Osteoblast (primary cell): ENCODE measurements at places on chromosomes 7 and 10.

GRCh38 chr10:70337201-70337651 lies 45.2 kb downstream of the LRRC20 start:
- DNase-seq = no peak

DNA sequence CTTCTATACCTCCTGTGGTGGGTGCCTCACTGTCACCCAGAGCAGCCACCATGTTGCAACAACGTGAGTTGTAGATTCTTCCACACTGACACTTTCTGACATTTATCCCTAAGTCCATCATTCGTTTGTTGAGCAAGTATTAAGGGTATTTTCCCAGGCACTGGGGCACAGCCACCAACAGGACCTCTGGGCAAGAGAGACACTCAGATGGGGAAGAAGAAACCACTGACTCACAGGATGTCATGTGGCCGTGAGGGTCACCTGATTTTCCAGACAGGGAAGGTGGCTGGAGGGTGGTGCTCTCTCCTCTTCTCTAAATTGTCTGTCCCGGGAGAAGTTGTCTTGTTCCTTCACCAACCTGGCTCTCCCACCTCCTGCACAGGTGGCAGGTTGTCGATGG lies 51.7 kb upstream of the PPIF start:
- no peak for DNase-seq

GRCh38 chr10:6044751-6045313 lies 17.3 kb downstream of the IL2RA start:
- no peak for DNase-seq

DNA sequence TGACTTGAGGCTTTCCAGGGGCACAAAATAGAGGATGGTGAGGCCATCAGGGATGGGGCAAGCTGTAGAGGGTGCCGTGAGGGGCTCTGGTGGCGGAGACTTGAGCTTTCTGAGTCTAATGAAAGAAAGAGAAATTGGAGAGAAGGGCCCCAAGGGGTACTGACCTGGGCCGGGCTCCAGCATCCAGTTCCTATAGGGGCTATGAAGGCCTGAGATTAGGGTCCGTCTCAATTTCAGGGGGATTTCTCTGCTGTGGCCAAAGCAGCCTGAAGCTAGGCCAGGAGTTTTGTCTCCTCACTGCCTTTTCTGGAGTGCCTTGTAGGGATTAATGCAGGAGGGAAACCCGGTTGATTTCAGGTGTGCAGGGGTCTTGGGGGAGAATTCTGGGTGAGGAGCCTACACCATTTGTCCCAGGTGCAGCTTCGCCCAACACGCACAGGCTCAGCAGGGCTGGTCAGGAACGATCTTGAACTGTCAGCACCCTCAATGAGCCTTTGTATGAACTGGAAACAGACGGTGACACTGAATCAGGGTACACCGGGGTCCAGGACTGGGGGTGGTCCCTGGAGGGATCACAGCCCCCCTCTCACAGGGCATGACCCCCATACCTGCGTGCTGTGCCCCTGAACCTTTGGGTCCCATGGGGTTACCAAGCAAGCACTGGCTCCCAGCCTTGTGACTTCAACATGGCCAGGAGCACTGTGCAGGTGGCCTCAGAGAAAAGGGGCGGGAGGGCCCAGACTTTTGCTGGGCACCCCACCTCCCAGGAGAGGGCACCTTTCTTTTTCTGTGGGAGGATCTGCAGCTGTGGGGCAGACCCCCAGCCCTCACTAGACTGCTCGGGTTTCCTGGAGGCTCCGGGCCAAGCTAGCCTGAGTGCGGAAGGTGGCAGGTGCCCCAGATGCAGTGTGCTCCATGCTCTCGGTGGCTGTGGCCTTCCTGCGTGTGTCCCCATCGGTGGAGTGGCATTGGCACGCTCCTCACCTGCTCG lies 122.9 kb upstream of the RET start:
- peak; percentile 25 for DNase-seq

GRCh38 chr10:32318476-32318896 lies 28.5 kb downstream of the EPC1 start:
- peak; percentile 35 for DNase-seq

GRCh38 chr10:101829561-101830315 lies 11.5 kb upstream of the OGA start:
- DNase-seq = peak; percentile 85
